Kidney tubule cell (primary cell): ENCODE measurements at places on chromosomes 1 and 21.

GRCh38 chr1:180631194-180631765, 542 bp upstream of the XPR1 start:
- DNase-seq: no peak

- DNase-seq: peak; percentile 99
These were observed 84.1 kb downstream of the GPR88 start for GRCh38 chr1:100622037-100622436.

DNA sequence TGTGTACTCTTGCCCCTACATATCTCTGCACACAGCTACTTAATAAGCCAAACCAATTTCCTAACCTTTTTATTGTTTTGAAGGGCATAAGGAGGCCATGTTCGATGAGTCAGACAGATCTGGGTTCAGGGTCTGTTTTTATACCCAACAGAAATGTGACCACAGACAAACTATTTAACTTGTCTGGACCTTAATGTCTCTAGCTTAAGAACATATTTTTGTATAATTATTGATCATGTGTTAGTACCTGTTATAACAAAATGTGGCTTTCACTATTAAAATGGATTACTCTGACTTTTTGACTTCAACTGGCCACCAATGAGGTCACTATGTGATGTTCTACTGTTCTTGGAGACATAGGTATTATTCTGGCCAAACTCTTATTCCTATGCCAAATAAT, 507.8 kb upstream of the USP24 start:
- DNase-seq: no peak

- peak; percentile 38 for DNase-seq
These were observed 546 bp downstream of the DONSON start for GRCh38 chr21:33587792-33588484.

DNA sequence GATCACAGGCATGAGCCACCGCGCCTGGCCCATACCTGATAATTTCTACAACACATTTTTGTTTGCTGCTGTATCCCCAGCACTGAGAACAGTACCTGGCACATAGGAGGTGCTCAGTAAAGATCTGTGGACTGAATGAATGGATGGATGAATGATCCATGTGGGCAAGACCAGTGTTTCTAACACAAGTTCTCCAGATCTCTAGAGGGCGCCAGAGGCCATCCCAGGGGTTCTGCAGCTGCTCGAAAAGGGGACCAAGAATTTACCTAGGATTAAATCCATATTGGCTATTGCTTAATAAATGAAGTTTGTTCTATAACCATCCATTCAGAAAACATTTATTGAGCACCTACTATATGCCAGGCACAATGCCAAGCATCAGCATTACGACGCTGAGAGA, 167.7 kb downstream of the ACTL8 start:
- DNase-seq: peak; percentile 39

- peak; percentile 97 for DNase-seq
These were observed 156.0 kb downstream of the RERE start for GRCh38 chr1:8661185-8662110.

GRCh38 chr1:121414905-121415304, 230.1 kb downstream of the SRGAP2C start:
- peak; percentile 39 for DNase-seq

DNA sequence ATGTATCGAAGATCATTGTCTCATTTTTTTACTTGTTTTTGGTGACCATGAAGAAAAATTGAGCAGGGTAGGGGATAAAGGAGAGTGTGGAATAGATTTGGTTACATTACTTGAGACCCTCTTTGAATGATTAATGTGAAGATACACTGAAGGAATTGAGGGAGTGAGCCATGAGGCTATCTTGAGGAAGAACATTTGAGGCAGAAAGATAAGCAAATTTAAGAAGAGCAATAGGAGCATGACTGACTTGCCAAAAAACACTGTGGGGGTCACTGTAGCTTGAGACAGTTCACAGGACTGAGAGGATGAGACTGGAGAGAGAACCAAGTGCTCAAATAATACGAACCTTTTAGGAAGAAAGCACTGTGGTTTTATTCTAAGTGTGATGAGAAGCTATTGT, 43.1 kb upstream of the PTPRC start:
- no peak for DNase-seq

GRCh38 chr1:100028765-100029164, 59.0 kb downstream of the SLC35A3 start:
- no peak for DNase-seq

DNA sequence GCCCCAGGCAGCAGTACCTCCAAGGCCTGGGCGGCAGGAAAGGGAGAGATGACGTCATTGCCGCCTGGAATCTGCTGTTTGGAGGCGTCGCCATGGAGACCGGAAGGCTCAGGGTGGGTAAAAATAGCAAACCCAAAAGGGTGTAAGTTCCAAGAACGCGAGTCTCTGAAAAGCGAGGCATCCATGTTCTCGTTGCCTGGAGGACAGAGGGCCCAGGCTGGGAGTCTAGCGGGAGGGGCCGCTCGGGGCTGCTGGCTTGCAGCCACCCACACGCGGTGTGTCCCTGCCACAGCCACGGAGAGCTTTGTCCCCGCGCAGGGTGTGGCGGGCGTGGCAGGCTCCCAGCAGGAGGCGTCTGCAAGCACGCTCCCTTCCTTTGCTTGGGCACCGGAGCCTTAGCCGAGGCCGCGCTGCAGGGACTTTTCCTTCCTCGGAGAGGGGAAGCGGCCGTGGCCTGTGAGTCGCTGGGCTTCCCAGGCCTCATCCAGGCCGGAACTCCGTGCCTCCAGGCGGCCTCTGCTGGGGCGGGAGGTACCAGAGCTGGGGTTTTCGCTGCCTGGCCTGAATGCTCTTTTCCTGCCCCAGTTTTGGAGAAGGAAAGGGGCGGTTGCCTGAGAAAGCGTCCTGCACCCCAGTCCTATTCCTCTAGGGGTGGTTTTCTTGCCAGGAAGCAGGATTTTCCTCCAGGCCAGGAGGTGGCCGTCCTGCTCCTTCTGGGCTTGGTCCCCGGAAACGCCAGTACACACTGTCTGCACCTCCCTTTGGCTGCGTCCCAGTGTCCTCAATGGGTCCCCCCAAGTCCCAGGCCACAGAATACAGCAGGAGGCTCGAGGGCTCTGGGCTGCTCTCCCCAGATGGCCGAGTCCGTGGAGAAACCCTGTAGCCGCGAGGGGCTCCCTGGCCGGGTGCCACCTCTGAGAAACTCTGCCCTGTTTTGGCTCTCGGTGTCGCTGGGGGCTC, 15.3 kb upstream of the SKI start:
- DNase-seq: peak; percentile 95

DNA sequence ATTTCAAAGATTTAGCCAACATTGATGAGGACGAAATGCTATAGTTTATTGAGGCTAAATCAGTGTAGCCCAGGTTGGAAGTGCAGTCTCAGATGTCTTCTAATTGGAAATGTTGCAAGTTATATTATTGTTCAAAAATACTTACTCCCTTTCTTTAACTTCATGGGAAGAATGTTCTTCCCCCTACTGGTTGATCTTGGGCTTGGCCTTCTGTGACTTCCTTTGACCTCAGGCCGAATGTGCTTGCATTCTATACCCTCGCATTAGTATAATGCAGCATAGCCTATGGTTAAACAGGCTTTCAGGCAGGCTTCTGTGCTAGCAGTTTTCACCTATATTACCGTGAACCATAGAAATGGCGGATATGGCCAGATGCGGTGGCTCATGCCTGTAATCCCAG, 77.3 kb downstream of the RPE65 start:
- DNase-seq: no peak

GRCh38 chr1:201488830-201489589, 17.9 kb downstream of the CSRP1 start:
- peak; percentile 89 for DNase-seq

DNA sequence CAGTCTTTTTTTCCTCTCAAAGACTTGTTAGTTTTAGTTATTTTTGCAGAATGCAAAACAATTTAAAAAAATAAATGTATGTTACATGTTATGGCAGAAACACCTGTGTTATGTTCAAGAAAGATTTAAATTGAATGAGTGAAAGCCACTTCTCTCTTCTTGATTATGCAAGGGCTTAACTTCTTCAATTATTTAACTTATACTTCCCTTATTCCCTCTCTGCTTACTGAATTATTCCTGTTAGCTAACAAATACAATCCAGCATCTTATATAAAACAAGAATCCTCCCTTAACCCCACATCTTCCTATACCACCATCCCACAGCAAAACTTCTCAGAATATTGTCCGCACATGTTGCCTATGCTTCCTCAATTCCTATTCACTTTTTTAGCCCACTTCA, 10.7 kb upstream of the FCER1A start:
- no peak for DNase-seq

DNA sequence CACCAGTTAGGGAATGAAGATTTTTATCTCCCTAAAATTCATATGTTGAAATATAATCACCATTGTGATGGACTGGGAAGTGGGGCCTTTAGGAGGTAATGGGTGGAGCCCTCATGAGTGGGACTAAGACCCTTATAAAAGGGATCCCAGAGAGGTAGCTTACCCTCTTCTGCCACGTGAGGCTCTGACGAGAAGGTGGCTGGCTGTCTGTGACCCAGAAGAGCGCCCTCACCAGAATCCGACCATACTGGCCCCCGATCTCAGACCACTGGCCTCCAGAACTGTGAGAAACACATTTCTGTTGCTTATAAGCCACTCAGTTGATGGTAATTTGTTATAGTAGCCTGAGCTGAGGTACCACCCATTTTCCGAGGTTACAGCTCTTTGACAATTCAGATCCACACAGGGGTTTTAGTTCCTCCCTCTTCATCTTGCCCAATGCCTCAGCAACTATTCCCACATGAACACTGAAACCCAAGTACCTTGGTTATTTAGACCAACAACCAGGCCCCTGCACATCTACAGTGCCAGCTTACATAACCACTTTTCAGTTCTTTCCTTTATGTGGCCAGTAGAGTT, 27.6 kb upstream of the HUNK start:
- no peak for DNase-seq

GRCh38 chr1:69985376-69985775, 220.0 kb downstream of the LRRC40 start:
- DNase-seq: no peak

- DNase-seq: peak; percentile 6
These were observed 46.6 kb downstream of the TRMT1L start for GRCh38 chr1:185110145-185110544.

- DNase-seq: peak; percentile 20
These were observed 179.8 kb upstream of the GALNT2 start for GRCh38 chr1:229887043-229887822.

- DNase-seq: peak; percentile 74
These were observed 86.8 kb upstream of the CD34 start for GRCh38 chr1:207997486-207998268.

- DNase-seq: peak; percentile 16
These were observed 5.1 kb upstream of the LHX9 start for GRCh38 chr1:197911857-197912696.

DNA sequence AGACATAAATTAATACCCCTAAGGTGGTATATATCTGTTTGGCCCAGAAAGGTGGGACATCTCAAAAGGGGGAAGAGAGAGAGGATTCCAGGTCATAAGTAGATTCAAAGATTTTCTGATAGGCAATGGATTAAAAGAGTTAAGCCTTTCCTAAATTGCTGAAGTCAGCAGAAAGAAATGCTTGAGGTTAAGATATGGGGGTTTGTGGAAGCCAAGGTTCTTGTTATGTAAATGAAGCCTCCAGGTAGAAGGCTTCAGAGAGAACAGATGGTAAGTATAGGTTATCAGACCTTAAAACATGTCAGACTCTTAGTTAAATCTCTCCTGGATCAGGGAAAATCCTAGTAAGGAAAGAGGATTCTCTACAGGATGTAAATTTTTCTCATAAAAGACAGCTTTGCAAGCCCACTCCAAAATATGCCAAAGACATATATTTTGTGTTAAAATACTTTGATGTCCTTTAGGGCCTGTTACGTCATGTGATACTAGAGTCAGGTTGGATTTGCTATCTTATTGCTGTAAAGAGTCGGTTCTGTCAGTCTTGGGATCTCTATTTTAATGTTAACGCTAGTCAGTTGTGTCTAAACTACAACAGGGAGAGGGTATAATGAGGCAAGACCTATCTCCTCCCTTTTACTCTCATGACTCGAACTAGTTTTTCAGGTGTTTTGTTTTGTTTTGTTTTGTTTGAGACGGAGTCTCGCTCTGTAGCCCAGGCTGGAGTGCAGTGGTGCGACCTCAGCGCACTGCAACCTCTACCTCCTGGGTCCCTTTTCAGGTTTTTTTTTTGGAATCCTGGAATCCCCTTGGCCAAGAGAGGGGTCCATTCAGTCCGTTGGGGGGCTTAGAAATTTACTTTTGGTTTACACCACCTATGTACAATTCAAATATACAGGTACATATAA, 30.6 kb downstream of the RGS2 start:
- DNase-seq: no peak

DNA sequence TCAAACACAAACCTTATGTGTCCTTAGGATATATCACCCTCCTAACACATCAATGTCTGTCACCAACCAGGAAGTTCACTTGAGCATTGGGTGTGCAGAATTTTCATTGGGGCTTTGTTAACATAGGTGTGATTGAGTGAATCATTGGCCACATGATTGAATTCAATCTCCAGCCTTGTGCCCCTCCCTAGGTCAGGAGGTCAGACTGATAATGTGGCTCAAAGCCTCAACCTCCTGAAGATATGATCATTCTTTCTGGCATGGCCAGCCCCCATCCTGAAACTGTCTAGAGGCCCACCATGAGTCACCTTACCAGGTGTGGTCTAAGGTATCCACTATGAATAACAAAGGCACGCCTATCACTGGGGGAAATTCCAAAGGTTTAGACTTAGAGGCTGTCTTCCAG, 90.1 kb downstream of the PKN2 start:
- DNase-seq: peak; percentile 99

GRCh38 chr1:198175423-198176170, 18.8 kb downstream of the NEK7 start:
- DNase-seq: peak; percentile 76

GRCh38 chr21:38295997-38296764, 39.4 kb downstream of the KCNJ15 start:
- peak; percentile 28 for DNase-seq

DNA sequence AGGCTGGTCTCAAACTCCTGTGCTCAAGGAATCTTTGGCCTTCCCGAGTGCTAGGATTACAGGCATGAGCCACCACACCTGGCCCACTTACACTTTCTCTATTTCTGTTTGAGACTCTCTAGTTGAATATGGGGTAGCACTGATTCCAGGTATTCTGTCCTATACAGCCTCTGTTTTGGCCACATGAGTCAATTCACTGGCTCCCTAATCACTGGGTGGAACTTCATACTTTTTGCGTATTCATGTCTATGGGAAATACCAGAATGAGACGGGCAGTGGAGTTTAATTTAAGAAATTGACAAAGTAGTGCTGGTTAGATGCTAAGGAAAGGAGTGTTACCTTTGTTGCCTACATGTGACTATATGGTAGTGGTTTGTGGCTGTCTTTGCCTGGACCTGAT, 35.5 kb downstream of the MACF1 start:
- DNase-seq: no peak

GRCh38 chr21:42387164-42387563, 8.7 kb downstream of the TMPRSS3 start:
- DNase-seq: no peak

GRCh38 chr1:161381707-161382106, 14.0 kb upstream of the CFAP126 start:
- DNase-seq: no peak
